ENCODE measurements at places on chromosomes 5 and 9. TPM values are rescaled to one million over a fixed set of nuclear protein-coding genes. Genes with fewer than 3 reads are reported as not detected.
A peak's percentile ranks its signal among the peaks of the same experiment; 100 is the strongest.

DNA sequence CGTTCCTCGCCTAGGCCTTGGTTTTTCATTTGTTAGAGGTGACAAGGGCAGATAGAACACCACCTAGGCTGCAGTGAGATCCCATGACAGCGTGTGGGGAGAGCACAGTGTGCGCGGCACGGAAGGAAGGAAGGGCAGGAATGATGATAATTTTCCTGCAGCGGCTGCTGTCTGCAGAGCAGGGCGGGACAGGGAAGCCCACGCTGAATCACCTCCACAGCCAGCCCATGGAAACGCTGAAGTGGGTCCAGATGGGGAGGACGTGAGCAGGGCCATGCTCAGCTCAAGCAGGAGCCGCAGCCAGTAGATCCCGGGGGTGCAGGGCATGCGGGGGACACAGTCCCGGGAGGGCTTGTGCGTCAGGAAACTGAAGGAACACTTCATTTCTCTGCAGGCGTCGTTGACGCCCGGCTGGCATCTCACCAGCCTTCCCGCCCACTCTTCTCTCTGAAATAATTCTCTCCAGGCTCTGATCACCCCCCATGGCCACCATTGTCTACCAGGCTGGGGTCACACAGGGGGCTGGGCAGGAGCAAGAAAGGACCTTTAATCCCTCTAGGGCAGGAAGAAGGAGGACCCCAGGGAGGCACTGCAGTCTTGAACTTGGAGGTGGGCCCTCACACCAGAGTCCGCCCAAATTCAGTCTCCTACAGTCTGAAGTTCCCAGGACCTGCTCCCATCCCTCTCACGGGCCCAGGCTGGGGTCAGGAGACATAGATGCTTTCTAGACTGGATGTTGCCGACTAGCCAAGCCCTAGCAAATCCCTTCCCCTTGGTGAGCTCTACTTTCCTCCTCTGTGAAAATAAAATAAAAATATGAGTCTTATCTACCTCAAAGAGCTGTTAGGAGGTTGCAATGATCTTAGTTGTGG lies 20.9 kb upstream of the SYNPO start:
- DNase-seq, result peak; percentile 83

The IL9 gene
- total RNA-seq, result not detected

GRCh38 chr5:147384346-147385193 lies 125.3 kb downstream of the DPYSL3 start:
- DNase-seq, result no peak

The TAF9 gene
- 43.3 TPM for total RNA-seq

DNA sequence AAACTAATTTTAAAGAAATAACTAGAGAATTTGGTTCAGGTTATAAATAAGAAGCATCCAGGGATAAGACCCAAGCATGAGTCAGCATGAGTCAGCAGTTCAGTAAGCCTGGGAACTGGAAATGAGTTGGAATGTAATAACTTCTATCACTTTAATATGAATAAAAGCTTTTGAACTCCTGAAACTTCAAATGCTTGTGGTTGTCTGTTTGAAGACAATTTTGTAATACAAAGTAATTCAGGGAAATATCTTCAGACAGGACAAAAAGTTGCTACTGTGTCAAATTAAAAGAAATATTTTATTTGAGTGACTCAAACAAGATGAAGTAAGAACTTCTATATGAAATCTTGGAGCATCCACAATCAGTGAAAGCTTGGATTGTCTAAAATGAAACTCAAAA lies 331.2 kb upstream of the DAB2 start:
- peak; percentile 22 for DNase-seq

- no peak for DNase-seq
Measured at GRCh38 chr9:137521405-137521985, 28.7 kb downstream of the PNPLA7 start.

DNA sequence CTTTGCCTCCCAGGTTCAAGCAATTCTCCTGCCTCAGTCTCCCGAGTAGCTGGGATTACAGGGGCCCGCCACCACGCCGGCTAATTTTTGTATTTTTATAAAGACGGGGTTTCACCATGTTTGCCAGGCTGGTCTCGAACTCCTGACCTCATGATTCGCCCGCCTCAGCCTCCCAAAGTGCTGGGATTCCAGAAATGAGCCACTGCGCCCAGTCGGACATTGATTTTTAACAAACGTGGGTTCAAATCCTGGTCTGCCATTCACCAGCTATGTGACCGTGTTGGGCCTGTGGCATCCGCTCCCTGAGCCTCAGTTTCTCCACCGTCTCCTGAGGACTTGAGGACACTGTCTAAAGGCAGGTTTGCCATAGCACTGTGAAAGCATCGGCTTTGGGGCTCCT lies 41.8 kb upstream of the NEK6 start:
- no peak for DNase-seq

The TNFSF8 gene
- 0.75 TPM for total RNA-seq

DNA sequence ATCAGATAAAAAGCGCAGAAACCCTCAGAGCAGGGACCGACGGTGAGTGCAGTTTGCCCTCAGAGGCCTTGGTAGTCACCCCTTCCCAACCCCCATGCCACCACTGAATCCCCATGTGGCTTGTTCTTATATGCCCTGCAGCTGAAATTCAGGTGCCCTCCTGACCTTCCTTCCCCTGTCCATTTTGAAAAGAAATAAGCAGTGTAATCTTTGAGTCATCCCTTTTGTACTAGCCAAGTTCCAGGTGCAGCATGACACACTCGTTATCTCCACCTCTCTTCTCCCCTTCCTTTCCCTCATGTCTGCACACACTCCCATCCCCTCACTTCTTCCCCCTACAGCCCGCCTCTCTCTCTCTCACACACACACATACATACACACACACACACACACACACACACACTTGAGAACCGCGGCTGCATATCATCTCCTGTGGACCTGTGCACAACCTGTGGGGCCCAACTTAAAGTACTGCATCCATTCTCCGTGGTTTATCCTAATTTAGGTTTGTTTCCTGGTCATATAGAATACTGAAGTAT lies 53.1 kb downstream of the SYK start:
- no peak for DNase-seq

GRCh38 chr5:10607023-10607665 lies 43.3 kb downstream of the ANKRD33B start:
- peak; percentile 62 for DNase-seq

The PCDHA8 gene
- not detected for total RNA-seq

The DDX4 gene
- total RNA-seq, result not detected

All from heart right ventricle (tissue), 16 donors.